ENCODE measurements at places on chromosomes 4 and X.

DNA sequence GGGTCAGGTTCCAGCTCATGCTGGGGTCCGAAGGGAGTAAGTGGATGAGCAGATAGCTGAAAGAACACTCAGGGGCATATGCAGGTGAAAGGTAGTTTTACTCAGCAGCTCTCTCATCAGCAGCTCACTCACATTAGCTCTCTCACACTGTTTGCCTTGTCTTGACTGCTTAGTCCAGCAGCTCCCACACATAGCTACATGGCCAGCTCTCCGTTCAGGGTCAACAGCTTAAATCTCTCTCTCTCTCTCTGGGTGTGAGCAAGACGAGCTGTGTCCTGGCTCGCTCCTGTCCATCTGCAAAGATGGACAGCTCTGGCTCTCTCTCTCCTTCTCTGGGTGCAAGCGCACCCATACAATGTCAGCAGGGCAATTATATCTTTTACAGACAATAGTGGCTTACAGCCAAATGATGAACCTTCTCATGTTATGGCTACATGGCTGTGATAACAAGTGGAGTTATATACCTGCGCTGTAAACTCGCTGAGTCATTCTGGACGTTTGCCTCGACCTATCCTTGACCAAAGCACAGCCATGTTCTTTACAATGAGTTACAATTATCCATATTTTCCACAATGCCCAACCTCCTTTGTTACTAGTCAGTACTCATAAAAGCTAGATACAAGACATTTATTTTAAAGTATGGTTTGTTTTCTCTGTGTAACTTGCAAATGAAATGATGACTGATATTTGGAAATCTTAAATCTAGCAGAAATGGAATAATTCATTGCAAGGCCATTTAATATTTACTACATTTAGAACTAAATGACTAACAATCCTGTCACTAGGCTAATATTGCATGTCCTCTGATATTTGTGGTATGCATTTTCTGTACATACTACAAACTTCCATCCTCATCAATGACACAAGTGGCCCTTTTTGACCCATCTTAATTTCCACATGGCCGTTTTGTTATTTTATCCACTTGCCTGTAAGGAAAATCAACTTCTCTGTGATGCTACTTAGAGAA, 9.3 kb downstream of the PAPSS1 start:
- no peak for DNase-seq

GRCh38 chr4:7837597-7838135, 102.0 kb downstream of the AFAP1 start:
- no peak for DNase-seq

DNA sequence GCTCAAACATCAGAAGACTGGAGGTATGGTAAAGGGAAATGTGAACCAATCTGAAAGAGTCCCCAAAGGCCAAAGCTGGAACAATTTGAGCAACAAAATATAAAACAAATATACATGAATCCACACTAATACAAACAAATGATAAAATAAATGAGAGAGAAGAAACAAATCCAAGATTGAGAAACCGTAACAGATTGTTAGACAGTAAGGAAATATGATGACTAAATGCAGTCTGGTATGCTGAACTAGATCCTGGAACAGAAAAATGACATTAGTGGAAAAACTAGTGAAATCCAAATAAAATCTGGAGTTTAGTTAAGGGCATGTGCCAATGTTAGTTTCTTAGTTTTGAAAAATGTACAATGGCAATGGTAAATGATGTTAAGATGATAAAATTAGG, 15.9 kb downstream of the PPA2 start:
- no peak for DNase-seq

GRCh38 chr4:71400810-71401209, 62.0 kb downstream of the SLC4A4 start:
- no peak for DNase-seq

- no peak for DNase-seq
Observed at GRCh38 chrX:70478526-70479245, 34.1 kb downstream of the DLG3 start.

DNA sequence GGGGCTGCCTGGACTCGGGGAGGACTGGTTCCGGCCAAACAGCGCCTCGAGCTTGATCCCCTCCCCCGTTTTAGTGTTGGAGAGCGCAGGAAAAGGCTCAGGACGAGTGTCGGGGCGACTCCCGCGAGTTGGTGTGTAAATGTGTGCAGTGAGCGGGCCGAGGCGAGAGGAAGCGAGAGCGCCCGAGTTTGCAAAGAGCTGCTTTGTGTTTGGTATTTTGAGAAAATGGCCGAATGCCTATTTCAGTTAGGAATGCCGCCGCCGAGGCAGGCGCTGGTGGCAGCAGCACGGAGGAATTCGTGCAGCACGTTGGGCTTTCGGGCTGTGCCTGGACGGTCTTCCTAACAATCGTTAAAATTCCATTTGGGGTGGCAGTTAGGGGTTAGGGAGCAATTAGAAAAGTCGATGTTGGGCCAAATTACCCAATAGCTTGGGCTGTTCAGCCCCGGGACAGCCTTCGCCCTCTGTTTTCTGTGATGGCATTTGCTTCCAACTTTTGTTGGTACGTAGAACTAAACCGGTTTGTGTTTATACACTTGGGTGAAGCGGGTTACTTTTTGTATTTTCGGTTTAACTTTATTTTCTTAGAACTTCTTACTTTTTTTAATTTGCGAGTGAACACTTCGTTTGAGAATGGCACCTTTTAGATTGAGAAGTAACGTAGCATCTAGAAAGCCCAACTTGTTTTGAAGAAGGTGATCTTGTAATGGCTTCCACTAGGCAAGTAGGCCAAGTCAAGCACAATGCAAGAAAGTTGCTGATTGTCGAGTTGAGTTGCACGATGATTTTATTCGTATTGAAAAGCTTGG, 1.6 kb downstream of the REST start:
- peak; percentile 68 for DNase-seq

DNA sequence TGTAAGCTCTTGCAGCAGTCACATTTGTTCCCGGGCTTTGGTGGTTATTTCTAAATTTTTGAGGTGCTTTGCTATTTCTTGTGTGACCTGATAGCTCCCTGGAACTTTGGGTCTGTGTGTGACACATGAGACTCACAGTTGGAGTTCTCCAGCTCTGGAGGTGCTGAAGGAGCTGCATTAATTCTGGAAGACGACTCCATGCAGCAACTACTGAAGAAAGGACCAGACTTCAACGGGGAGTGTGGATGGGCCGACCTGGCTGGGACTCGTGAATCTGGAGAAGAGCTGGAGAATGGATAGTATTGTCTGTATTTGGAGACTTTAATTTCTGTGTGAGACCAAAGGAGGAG, 1.5 kb downstream of the MRFAP1 start:
- no peak for DNase-seq

GRCh38 chrX:41025926-41026701, 59.1 kb upstream of the USP9X start:
- no peak for DNase-seq

Measured in stimulated activated CD4-positive, alpha-beta T cell treated with anti-CD3 and anti-CD28 coated beads, Interleukin-15, amount 100 ng/mL, for 24 hours (primary cell).